Right ventricle myocardium inferior (tissue), 1 donor: ENCODE measurements at places on chromosomes 7 and 10. TPM values are rescaled to one million over a fixed set of nuclear protein-coding genes. Genes with fewer than 3 reads are reported as not detected.

MBL2 gene
- total RNA-seq: not detected

CAV2 gene
- total RNA-seq: 239 TPM

DNA sequence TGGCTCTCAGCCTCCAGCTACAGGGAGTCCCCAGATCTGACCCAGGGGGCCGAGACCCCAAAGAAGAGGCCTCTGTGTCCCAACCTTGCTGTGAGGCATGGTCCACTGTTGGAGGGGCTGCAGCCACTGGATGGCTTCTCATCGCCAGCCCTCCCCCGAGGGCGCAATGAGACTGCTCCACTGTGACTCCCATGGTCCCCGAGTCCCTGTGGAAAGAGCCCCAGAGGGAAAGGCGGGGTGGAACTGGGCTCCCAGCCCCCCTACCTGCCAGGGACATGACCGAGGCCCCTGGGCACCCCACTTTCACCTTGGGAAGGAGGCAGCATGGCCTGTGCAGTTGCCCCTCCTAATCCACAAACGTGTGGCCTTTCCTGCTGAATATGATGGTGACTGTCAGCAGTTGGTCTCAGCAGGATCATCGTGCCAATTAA, 33.5 kb upstream of the RET start:
- DNase-seq: no peak

- no peak for DNase-seq
These were observed 4.1 kb upstream of the RASSF4 start for GRCh38 chr10:44955413-44956070.

GRCh38 chr7:38709123-38709522, 78.0 kb upstream of the AMPH start:
- no peak for DNase-seq

DNA sequence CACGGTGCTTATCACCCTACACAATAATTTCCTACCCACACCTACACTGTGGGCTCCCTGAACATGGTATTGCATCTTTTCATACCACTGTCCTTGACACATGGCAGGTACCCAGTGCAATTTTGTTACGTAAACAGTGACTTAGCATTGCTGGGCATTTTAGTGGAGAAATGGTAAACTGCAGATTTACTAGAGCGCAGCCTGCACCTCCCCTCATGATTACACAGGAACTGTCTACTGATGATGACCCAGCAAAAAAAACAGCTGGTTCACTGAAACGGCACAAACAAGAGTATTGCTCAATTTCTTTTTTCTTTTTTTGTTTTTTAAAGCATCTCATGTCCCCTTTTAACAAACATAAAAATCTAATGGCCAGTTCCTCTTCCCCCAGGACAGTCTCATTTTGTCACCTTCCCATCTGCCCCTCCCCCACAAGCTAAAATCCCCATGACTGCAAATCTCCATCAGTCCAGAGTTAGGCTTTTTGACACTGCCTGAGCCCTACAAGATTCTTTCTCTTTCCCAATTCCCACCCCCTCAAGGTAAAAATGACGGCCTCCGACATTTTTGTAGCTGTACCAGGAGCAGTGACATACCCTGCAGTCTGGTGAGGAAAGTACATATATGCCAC, 2.8 kb downstream of the ZNF746 start:
- no peak for DNase-seq

DNA sequence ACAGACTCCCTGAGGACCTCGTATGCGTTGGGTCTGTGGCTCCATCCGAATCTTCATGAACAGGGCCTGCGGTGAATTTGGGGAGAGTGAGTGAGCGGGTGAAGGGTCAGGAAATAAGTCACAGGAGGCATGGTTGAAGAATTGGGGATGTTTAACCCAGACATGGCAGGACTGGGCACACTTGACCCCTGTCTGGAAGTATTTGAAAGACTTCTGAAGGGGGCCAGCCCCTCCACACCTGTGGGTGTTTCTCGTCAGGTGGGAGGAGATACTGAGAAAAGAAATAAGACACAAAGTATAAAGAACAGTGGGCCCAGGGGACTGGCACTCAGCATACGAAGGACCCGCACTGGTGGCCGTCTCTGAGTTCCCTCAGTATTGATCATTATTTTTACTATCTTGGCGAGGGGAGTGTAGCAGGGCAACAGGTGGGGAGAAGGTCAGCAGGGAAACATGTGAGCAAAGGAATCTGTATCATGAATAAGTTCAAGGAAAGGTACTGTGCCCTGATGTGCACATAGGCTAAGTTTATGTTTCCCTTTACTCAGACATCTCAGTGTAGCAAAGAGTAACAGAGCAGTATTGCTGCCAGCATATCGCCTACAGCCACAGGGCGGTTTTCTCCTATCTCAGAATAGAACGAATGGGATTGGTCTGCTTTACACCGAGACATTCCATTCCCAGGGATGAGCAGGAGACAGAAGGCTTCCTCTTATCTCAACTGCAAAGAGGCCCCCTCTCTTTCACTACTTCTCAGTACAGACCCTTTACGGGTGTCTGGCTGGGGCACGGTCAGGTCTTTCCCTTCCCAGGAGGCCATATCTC, 38.2 kb upstream of the PFKFB3 start:
- DNase-seq: no peak

GRCh38 chr7:83394776-83395175, 232.1 kb upstream of the PCLO start:
- DNase-seq: no peak

PPP1R3C gene
- 137 TPM for total RNA-seq

OR2A7 gene
- total RNA-seq: 0.22 TPM

DNA sequence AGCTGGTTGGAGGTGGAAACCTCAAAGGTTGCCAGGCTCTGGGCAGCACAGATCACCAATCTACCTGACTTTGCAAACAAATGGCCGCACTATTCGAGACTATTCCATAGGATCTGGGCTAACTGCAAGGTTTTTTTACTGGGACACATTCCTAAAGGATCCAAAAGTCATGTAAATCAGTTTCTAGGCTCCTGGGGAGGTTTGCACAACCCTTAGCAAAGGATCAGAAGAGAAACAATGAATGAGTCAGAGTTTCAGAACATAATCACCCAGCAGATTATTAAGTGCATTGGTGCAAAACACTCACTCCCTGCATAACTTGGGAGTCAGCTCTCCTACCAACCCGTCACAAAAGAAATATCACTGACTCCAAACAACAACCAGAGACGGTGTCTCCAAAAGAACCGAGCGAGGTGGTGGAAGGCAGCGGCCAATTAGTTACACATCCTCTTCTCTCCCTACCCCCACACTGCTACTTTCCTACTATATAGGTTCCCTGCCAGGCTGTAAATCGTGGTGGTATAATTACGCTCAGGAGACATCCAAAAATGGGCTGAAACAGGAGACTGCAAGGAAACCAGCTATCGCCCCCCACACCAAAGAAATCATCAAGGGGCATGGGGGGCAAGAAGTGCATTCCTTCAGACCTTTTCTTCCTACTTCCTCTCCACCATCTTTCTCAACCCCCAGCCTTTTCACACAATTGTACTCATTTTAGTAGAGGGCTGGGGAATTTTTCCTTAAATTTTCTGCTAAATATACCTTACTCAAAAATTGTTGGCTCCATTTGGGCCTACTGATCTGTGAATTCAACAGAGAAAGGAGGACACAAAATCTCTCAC, 3.2 kb downstream of the UBE2H start:
- peak; percentile 52 for DNase-seq

DNA sequence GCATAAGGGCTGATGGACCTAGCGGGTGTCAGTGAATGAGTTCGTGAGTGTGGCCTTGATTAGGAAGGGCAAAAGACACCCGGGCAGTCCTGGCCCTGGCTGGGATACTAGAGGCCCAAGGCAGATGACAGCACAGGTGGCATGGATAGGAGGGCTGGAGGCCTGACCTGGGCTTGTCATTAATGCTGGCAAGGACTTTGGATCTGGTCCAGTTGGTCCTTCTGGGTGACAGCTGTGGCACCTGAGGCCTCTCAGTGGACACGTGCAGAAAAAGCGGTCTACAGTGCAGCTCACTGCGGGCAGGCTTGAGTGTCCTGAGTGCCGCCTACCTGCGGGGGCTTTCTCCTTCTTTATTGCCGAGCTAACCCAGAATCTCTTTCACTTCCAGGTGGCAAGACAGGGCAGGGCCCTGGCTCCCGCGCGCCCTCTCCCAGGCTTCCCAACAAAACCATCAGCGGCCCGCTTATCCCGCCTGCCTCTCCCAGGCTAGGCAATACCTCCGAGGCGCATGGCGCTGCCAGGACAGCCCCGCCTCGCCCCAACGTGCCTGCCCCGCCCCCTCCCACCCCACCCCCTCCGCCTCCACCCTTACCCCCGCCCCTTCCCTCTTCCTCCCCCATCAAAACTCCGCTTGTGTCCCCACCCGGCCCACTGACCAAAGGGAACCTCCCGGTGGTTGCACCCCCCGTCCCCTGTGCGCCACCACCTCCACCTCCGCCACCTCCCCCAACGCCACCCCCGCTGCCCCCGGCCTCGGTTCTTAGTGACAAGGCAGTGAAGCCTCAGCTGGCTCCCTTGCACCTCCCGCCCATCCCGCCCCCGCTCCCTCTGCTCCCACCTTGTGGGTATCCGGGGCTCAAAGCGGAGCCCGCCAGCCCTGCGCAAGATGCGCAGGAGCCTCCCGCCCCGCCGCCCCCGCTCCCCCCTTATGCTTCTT, 77.4 kb downstream of the WIPF3 start:
- no peak for DNase-seq

- peak; percentile 74 for DNase-seq
These were observed 918 bp downstream of the PWWP2B start for GRCh38 chr10:132397671-132398565.

GRCh38 chr7:43721193-43721806, 8.0 kb downstream of the COA1 start:
- DNase-seq: no peak

CPN1 gene
- not detected for total RNA-seq

DNA sequence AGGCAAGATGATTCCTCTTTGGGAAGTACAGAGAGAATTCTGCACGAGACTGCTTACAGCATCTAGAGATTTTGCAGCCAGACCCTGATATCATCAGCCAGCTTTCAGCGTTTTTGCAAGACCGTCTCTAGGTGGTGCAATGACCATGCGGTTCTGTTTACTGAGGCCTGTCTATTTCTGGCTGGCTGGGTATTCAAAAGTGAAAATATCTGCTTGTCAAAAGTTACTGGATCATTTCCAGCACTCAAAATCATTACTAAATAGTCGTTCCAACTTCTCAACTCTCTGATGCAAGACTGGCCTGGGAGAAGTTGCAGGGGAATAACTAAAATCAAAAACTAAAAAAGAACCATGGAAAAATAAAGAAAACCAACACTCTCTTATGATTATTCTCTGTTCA, 240.1 kb downstream of the ELMO1 start:
- peak; percentile 66 for DNase-seq

LIPK gene
- total RNA-seq: not detected

DNA sequence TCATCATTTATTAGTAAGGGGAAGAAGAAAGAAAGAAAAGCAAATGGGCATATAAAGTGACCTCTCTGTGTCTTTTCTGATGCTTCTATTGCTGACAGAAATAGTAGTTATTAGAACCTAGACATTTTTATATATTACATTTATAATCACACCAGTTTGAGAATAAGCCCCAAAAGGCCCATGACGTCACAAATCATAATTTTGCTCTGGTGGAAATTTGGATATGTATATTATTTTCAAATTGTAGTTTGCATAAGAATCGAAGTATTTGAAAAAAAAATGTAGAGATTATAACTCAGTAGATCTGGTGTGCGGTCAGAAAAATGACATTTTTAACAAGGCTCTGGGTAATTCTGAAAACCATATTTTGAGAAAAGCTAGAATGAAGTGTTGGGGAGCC, 101.2 kb upstream of the STEAP1 start:
- DNase-seq: no peak
